Neural crest cell (in vitro differentiated cells): ENCODE measurements at places on chromosomes 3 and 15. TPM values are rescaled to one million over a fixed set of nuclear protein-coding genes. Genes with fewer than 3 reads are reported as not detected.
A peak's percentile ranks its signal among the peaks of the same experiment; 100 is the strongest.

- no peak for DNase-seq
Measured at GRCh38 chr15:29601811-29602210, 220.5 kb downstream of the TJP1 start.

DNA sequence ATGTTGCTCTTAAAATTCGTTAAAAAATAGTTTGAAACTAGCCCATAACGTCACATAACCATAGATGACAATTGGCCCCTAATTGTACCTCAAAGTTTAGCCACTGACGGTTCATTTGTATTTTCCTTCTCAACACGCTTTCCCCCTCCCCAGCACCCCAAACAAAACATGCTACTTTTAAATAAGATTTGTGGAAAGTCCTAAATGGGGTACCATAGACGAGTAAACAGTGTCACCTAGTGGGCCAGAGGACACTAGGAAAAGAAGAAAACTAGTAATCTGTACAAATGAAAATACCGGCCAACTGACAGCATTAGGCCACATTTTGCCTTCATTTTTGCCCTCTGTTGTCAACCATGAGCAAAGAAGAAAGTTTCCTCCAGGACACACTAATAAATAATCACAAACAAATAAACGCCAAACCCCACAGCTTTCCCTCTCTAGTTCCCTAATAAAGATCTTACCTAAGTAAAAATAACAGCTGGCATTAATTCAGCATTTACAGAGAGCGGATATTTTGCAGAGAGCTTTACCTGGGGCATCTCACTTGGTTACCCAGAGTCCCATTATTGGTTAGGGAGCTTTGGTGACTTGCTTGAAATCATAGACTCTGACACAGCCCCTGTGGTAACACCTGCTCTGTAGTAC is 175.1 kb upstream of the ATP11B start:
- DNase-seq, result peak; percentile 19

- DNase-seq, result no peak
Measured at GRCh38 chr3:134357914-134358811, 16.1 kb downstream of the AMOTL2 start.

DNA sequence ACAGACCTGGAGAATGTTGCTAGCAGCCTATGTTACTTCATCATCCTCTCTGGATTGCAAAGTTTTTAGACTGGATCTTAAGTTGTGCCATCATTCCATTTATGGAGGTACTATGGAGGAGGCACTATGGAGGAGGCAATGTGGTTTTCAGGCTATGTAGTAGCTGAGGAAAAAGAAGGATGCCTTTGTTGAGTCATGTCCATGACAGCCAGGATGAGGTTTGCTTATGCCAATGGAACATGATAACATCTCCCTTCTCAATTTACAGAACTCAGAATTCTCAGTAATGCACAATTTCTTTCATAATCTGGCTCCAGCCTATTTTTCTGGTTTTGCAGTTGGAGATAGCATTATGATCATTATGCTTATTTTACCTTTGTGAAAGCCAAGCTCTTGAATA is 65.9 kb upstream of the TMEM108 start:
- no peak for DNase-seq

GRCh38 chr15:48330855-48331795 is at the start of gene DUT:
DUT (plus strand) TSS chr15:48331429; CDS start chr15:48331516, 87 bp downstream.
- DNase-seq, result peak; percentile 67

DNA sequence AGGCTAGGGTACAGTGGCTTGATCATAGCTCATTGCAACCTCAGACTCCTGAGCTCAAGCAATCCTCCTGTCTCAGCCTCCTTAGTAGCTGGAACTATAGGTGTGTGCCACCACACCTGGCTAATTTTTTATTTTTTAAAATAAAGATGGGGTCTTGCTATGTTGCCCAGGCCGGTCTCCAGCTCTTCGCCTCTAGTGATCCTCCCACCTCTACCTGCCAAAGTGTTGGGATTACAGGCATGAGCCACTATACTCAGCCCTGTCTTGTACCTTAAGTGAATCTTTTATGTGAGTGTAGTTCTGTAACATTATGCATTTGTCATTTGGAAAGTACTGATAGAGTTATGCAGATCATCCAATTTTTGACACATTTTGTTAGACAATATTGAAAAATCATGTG is 66.9 kb upstream of the C15orf39 start:
- DNase-seq, result no peak

DNA sequence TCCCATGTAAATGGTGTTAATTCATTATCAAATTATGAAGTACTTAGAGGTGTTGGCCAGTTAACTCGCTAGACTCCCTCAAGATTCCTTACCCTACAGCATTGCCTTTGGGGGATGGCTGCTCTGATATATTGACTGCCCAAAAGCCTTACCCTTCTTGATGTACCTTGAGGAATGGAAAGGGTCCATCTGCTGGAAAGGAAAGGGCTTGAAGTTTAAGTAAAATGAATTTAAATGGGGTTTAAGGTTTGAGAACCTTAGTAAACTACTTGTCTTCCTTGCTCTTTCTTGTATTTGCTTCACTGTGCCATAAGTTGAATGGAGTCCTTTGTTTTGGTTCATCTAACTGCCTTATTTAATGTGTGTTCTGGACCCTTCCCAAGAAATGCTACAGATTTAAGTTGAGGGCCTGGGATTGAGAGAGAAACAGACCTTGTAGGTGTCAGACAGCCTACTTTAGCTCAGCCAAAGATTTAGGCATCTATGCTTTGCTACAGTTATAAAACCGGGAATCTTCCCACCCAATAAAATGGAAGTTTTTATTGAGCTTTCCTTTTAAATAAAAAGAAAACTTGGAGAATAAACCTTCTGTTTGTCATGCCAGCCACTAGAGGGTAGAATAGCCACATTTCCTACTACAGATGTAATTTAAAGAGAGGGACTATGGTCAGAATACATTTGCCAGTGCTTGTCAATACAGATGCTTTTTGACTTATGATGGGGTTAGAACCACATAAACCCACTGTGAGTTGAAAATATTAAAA is 25.3 kb downstream of the CMSS1 start:
- DNase-seq, result no peak

GRCh38 chr15:90650117-90650955 is 66.8 kb upstream of the BLM start:
- DNase-seq, result no peak

DNA sequence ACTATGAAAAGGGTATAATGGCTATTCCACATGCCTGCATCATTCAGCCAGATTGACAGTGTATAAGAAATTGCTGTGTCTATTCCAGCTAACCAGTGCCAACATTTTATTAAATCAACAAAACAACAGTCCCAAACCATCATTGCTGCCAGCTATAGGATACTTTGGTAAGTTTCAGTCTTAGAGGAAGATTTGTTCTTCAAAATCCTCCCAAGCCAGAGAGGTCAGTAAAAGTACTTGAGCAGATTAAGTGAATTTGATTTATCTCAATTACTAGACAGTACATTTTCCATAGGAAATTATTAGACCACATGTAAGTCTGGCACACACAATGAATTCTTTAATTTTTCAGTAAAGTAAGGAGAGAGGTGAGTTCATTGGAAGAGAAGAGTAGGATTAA is 50.7 kb downstream of the TFG start:
- DNase-seq, result no peak

DNA sequence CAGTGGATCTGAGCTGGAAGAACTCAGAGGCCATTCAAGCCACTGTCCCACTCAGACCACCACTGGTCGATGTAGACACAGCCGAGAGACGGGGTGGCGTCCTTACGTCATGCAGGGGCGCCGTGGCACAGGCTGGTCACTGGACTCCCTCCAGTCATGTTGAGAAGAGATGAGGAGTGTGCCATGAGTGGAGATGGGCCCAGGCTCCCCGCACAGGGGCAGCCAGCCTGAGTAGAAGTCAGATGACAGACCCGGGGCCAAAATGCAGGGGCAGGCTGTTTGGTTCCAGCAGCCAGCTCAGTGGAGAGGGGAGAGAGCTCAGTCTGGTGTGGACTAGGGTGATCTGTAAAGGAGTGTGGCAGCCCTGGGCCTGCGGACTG is 33.4 kb upstream of the KIF23 start:
- DNase-seq, result no peak

DNA sequence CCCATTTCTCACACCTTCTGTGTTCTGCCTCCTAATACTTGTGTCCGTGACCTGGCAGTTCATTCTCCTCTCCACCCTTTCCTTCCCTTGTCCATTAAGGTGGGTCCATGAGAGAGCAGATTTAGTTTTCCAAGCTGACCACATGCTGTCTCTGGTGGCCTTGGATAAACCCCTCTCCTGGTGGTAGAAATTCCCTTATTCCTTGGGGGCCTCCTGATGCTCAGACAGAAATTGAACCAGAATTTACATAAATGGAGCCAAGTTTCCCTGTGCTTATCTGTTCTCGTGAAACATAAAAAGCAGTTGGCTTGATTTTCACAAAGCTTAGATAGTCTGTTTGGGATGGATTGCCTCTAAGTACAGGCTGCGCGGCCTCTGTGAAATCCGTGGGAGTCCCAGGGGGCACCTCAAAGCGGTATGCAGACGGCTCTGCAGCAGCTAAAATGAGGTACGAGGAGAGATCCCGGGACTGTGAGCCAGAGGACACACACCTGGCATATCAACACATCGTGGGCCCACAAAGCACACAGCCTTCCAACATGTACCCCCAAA is 101.0 kb upstream of the NMNAT3 start:
- no peak for DNase-seq

- DNase-seq, result no peak
Measured at GRCh38 chr15:55991802-55992768, 1.3 kb downstream of the NEDD4 start.

DNA sequence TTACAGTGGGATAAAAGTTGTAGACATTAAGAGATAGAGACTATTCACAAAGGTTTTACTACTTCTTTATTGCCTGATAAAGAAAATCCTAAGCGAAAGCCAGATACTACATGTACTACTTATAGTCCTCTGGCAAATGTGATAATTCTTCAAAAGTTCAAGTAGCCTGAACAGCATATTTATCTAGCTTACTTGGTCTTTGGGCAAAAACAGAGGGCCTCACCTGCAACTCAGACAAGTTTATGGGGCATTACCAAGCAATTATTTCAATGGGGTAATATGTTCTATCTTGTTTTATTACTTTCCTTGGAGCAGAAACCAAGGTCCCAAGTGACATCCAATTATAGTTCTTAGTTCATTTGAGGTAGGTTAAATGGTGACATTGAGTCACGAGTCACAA is 390.1 kb upstream of the ARHGEF26 start:
- no peak for DNase-seq

GRCh38 chr3:58804914-58805313 is 138.3 kb upstream of the FAM3D start:
- DNase-seq, result no peak

DNA sequence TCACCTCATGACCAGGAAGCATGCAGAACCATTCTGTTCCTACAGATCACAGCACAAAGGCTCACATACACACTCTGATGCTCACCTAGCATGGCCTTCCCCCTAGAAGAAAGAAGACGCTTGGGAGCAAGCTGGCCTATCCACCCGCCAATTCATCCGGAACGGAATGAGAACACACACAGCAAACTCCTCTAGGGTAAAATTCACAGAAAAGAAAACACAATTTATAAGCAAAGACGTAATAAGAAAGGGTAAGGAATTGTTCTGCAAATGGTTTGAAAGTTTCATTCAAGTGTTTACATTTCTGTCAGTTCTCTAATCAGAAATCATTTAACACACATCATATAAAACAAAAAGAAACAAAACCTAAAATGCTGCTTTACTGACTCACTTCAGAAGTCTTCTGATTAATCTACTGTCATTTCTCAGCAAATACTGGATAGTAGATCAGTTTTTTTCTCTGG is 218.1 kb downstream of the OSBPL10 start:
- DNase-seq, result no peak

GRCh38 chr3:53795176-53795575 is 51.0 kb downstream of the CHDH start:
- DNase-seq, result no peak

DNA sequence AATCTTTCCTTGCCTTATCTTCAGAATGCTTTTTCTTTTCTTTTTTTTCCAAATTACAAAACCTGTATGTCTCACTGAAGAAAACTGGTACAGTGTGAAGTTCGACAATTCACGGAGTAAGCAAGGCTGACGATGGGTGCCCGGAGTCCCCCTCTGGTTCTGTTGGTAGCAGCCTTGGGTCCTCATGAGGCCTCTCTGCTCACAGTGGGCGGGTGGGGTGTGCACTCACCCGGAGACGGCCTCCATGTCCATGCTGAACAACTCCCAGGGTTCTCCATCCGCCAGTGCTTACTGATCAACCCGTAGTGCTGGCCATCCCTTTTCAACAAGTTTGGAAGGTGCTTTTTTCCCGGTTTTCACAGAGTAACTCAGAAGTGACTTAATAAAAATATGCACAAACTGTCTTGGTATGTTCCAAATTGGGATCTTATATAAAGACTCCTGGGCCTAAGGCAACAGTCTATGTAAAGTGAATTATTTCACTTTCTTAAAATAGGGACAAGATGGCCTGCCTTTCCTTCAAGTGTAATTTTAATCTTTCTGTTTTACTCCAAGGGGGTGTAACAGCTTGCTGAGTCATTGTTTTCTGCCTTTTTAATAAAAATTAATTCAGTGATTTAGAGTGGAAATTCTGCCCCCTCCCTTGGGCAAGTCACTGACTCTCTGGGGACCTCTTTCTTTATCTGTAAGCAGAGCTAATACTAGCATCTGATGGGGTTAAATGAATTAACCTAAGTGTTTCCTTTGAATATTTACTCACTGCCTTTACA is 23.7 kb downstream of the LRRK1 start:
- no peak for DNase-seq

DNA sequence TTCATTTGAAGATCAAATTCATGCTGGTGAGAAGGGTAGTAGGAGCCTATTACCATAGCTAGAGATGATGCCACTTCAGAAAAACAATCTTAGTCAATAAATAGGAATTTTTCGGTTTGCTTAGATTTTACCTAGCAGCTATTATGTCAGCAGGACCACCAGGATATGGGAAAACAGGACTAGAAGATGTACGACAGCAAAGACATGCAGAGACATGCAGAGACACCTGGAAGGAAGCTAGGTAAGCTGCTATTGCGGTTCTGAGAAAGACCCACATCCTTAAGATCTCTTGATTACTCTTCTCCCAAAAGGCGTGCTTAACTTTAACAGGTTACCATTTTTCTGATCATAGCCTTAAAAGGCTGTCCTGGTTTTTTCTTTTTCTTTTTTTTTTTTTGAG is 64.8 kb upstream of the THSD4 start:
- DNase-seq, result no peak

- no peak for DNase-seq
Measured at GRCh38 chr3:152026033-152026556, 152.7 kb downstream of the SUCNR1 start.

Gene CYP11A1
- 0.77 and 1.0 TPM in 2 replicates for total RNA-seq

Gene ATR
- 23.3 and 27.5 TPM in 2 replicates for total RNA-seq

Gene TP63
- total RNA-seq, result 0.21 TPM in 1 of 2 replicates, not detected in the other

Gene ETV5
- 61.0 and 63.4 TPM in 2 replicates for total RNA-seq

Gene RYR3
- 1.5 and 2.2 TPM in 2 replicates for total RNA-seq

Gene TGM5
- not detected in 2 replicates for total RNA-seq

Gene EID1
- 212 and 223 TPM in 2 replicates for total RNA-seq

Gene GOLGA8K
- total RNA-seq, result 1.6 and 1.8 TPM in 2 replicates

Gene ACTC1
- total RNA-seq, result 2.4 and 2.8 TPM in 2 replicates

Gene MB21D2
- 4.9 and 5.5 TPM in 2 replicates for total RNA-seq

Gene SSUH2
- 14.1 and 18.0 TPM in 2 replicates for total RNA-seq

Gene MYL3
- total RNA-seq, result not detected in 2 replicates

Gene FMN1
- total RNA-seq, result 0.09 and 0.70 TPM in 2 replicates

Gene FGF12
- 3.0 and 4.0 TPM in 2 replicates for total RNA-seq

Gene EPHB3
- total RNA-seq, result 9.7 and 13.4 TPM in 2 replicates

Gene SPINT1
- total RNA-seq, result 1.0 and 1.3 TPM in 2 replicates

Gene NANOGP8
- 0.34 TPM in 1 of 2 replicates, not detected in the other for total RNA-seq
